ENCODE measurements at places on chromosomes 4 and X.

DNA sequence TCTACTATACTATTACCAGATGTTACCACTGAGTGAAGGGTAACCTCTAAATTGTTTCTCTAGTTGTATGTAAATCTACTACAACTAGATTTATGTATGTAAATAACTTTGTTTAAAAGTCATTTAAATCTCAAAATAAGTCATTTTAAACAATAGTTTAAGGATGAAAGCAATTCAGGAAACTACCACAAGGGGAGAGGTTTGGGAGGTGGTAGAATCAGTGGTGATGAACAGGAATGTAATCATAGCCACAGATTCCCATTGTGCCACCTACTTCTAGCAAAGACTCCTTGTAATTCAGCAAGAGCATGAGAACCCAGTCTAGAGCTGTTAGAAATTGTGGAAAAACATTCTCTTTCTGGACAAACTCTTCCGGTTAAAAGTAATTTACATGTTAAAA is 234.6 kb downstream of the SLC7A11 start:
- no peak for DNase-seq

DNA sequence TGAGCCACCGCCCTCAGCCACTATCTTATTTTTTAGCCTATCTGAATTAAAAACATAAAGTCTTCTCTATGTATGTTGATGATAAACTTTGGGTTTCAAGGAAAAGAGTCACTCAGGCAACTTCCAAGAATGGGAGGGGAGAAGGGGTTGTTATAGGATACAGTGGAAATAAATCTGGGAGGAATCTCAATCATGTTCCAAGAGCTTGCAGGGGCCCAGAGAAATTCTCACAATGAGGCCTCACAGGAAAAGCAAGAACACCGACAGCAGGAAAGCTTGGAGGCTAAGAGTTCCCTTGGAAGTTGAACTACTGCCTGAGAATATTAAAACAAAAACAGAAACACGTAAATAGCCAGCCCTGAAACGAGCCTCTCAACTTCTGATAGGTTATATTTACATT is 384.6 kb upstream of the IGFBP7 start:
- no peak for DNase-seq

GRCh38 chrX:2469196-2469685 is 31.5 kb downstream of the DHRSX start:
- no peak for DNase-seq

- no peak for DNase-seq
Observed at GRCh38 chrX:121655276-121655675, 607.9 kb downstream of the GLUD2 start.

All from Peyer's patch (tissue), 4 donors.